AG09309 (cell line): ENCODE measurements at places on chromosomes 1 and 21.

- no peak for DNase-seq
These were observed 21.3 kb downstream of the A3GALT2 start for GRCh38 chr1:33299461-33300155.

DNA sequence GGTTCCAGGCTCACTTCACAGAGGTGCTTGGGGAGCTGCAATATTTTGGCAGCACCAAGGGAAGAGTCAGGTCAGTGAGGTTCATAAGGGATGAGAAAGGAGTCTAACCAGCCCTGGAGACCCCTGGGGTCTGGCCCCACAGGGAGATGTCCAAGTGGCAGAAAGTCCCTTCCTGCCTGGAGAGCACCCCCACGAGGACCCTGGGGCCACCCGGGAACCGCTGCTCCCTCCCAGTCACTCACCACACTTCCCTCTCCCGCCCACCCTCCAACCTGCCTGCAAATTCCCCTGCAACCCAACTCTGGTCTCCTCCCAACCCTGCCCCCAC is 6.5 kb upstream of the ITGB2 start:
- no peak for DNase-seq

DNA sequence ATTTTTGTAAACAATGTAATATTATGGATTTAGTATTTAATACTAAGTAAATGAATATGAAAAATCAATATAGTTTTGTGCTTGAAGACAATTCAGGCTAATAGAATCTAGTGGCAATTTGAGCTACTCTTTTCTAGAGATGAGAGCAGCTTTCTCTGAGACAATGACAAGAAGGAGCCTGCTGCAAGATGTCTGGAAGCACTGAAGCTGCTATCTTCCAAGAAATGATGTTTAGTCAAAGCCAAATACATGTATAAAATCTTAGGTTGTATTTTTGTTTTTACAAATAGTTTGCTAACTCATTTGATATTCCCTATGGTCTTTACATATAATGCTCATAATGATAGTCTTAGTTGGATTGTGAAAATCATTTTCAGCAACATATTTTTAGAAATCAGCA is 103.9 kb upstream of the COL24A1 start:
- no peak for DNase-seq

- no peak for DNase-seq
These were observed 2.2 kb downstream of the CYB5R1 start for GRCh38 chr1:202964791-202965410.

- no peak for DNase-seq
These were observed 129.1 kb upstream of the HOOK1 start for GRCh38 chr1:59685666-59686065.

- no peak for DNase-seq
These were observed 19.4 kb downstream of the SLC26A9 start for GRCh38 chr1:205923651-205924459.

DNA sequence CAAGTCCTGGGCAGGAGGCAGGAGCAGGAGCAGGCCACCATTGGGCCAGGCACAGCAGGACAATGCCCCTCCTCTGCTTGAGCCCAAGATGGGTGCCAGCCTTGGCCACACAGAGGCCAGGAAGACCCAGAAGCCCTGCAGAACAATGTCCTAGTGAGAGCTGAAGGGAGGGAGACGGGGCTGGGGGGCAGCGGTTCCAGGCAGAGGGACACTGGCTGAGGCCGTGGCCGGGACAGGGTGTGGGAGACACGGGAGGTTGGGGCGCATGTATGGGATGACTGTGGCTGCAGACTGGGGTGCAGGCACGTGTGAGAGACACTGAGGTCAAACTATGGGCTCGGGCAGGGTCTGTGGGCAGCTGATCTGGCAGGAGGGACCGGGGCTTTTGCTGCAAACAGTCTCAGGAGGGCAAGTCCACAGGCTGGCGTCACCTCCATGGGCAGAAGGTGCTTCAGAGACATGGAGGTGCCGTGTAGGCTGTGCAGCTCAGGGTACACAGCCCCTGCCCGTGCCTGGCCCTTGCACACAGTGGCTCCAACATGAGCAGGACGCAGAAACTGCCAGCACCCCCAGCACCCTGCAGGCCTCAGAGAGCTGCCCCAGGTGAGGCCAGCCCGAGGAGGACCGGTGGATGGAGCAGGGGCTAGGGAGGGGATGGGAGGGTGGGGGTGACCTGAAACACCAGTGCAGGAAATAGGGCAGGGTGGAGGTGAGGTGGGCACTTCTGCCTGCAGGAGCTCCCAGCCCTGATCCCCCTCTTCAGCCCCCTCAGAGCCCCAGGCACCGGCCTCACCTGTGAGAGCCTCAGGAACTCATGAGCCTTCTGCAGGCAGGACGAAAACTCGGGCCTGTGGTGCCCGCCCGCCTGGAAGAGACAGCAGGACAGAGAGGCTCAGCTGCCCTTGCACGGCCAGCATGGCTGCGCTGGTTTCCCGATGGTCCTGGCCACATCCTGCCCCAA is 19.5 kb downstream of the LSS start:
- DNase-seq, result no peak

- DNase-seq, result no peak
These were observed 153.6 kb downstream of the HIVEP3 start for GRCh38 chr1:41765152-41765551.

GRCh38 chr1:228455715-228456114 is 31.5 kb upstream of the RNF187 start:
- DNase-seq, result no peak

GRCh38 chr1:18634276-18634675 is 3.6 kb downstream of the PAX7 start:
- DNase-seq, result no peak
